Globus pallidus (tissue), 1 donor: ENCODE measurements at places on chromosomes 12 and 14.
A peak's percentile ranks its signal among the peaks of the same experiment; 100 is the strongest.

GRCh38 chr12:127165567-127166392, 1101.2 kb upstream of the TMEM132C start:
- DNase-seq = peak; percentile 79

GRCh38 chr12:46371718-46372543, 642 bp downstream of the SLC38A2 start:
- DNase-seq = peak; percentile 77

DNA sequence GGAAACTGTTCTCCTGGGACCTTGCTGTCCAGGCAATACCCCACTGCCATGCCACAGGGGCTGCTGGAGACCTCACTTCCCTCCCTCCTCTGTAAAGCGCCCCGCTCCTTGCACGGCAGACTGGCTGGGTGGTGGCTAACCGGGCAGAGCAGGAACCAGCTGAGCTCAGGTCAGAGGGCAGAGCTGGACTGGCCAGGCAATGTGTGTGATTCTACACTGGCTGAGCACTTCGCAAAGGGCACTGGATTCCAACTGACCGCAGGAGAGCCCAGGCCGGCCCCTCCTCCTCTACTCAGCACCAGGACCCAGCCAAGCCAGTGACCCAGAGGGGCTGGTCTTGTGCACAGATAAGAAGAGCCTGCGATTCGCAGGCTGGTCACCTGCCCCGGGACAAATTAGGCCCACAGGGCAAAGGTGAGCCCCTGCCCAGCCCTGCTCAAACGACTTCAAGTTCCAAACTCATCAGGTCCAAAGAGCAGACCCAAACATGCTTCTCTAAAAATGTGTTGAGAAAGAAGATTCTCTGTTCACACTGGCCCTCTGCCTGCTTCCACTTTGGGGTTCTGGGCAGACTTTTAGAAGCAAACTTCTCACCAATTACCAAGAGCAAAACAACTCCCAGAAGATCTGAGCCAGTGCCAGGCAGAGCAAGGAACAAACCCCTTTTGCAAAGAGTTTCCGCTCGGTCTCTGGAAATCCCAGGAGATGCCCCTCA, 54.9 kb upstream of the DIO3 start:
- DNase-seq = no peak

DNA sequence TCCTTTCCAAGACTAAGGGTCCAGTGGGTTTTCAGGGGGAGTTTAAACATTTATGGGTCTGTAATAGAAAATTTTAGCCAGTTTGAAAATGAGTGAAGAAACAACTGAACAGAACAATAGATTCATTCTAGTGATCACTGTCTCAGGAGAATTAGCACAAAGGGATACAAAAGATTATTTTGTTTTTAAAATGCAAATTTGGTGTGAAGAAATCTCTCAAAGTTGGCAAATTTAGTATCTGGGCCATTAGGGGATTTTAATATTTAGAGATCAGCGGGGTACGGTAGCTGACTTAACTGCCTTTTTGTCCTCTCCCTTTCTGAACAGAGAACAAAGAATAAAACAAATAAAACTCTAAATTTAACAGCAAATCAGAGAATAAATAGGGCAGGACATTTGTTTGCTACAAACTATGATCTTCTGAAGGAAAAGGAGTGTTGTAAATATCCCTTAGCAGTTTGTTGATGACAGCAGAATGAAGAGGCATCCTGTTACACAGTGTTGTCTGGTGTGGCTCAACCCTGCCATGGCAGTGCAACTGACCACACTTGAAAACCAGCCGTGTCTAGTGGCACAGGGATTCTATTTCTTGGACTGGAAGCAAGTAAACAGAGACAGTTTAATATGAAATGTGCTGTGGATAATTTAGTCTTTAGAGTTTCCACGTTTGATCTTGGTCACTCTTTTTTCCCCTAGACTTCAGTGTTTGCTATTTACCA, 46.3 kb upstream of the LRTM2 start:
- DNase-seq = peak; percentile 81

DNA sequence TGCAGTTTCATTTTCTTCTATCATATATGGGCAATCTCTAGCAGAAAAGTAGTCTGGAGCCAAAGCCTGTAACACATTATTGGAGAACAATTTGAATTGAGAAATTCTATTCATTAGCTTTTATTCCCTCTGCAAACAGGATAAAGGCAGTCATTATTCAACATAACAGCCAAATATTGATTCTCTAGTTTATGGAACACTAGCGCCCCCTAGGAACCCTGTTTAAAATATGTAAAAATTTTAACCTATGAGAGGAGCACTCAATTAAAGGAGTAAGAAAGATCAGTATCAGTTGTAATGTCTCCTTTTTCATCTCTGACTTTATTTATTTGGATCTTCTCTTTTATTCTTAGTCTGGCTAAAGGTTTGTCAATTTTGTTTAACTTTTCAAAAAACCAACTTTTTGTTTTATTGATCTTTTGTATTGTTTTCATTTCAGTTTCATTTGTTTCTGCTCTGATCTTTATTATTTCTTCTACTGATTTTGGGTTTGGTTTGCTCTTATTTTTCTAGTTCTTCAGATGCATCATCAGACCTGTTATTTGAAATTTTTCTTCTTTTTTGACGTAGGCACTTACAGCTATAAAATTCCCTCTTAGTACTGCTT, 4.8 kb upstream of the LMNTD1 start:
- peak; percentile 44 for DNase-seq

DNA sequence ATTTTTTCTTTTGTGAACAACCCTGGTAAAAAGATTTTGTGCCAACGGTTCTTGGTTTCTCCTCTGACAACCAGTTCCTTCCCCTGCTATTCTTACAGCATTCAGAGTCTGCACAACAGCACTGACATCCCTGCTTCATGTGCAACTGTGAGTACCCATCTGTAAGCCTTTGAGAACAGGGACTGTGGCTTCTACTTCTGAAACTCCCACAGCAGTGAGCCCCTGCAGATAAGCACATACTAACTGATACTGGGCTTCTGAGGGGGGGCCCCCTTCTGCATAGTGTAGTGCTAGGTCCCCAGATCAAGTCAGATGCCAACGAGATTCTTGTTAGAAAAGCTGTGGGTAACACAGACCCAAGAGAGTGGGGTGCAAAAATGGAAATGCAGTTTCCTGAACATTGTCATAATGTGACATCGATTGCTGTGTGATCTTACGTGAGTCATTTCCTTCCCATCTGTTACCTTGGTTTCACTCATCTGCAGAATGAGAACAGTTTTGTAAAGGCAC, 11.1 kb upstream of the NINJ2 start:
- no peak for DNase-seq

GRCh38 chr12:9381619-9382018, 173.4 kb upstream of the PZP start:
- no peak for DNase-seq

DNA sequence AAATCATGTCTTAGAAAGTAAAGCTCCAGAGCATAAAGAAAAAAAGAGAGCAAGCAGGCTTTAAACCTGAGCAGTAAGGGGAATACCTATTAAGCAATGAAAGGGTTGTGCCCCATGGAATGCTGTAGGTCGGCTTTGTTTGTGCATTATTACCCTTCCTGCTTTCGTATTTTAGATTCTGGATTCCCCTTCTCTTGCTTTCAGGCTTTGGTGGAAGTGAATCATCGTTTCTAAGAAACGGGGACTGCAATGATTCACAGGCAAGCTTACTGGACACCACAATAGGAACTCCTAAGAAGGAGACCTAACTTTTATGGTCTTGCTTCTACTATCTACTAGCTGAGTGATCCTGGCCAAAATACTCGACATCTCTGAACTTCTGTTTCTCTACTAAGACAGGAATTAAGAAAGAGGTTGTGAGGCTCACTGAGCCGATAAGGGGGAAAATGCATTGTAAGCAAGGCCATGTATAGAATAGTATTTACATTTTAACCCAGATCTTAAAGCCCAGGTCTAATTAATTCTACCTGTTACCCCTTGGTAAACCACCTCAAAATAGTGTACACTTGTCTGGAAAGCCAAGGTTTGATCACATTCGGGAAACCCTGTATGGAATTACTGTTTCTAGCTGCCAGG, 1.2 kb upstream of the BMAL2 start:
- no peak for DNase-seq

- no peak for DNase-seq
These were observed 184.8 kb downstream of the PIK3C2G start for GRCh38 chr12:18446061-18446644.

- peak; percentile 4 for DNase-seq
These were observed 56.9 kb upstream of the PIWIL1 start for GRCh38 chr12:130280742-130281141.

- no peak for DNase-seq
These were observed 7.3 kb upstream of the TMEM119 start for GRCh38 chr12:108605000-108605689.

- no peak for DNase-seq
These were observed 2.9 kb upstream of the SIX6 start for GRCh38 chr14:60506010-60506409.

GRCh38 chr14:103520657-103521437, 1.8 kb downstream of the CKB start:
- peak; percentile 85 for DNase-seq

DNA sequence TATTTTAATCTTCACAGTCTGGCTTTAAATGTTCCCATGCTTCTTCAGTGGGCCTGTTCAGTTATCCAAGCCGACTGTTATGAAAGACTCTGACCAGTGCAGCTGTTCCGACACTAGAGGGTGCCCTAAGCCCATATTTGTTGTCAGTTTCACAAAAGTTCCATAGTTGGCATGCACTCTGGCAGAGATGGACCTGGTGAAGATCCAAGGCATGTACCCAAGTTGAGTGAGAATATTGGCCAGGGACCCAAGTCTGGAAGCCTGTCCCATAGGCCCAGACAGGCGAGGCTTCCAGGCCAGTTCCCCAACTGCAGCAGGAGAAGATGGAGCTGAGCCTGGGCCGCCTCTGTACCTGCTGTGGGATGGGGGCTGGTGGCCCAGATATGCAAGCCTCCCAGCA, 27.4 kb upstream of the GUCY2C start:
- DNase-seq = peak; percentile 40

- DNase-seq = no peak
These were observed 53.2 kb downstream of the TESC start for GRCh38 chr12:117046011-117046369.
